Mammary microvascular endothelial cell (primary cell): ENCODE measurements at places on chromosomes 16 and 17. TPM values are rescaled to one million over a fixed set of nuclear protein-coding genes. Genes with fewer than 3 reads are reported as not detected.

Gene CCP110
- total RNA-seq: 6.3 and 6.4 TPM in 2 replicates

Gene TMEM114
- total RNA-seq: not detected in 2 replicates

Gene FBXO47
- 0.27 TPM in 1 of 2 replicates, not detected in the other for total RNA-seq

Gene LAT
- 2.4 and 2.7 TPM in 2 replicates for total RNA-seq

Gene CCL16
- not detected in 2 replicates for total RNA-seq

Gene TEPSIN
- 20.1 and 23.0 TPM in 2 replicates for total RNA-seq

Gene PYCARD
- total RNA-seq: 38.3 and 39.4 TPM in 2 replicates

Gene ITGA2B
- total RNA-seq: 0.39 TPM in 1 of 2 replicates, not detected in the other

Gene CACNG1
- not detected in 2 replicates for total RNA-seq

Gene KRTAP4-2
- total RNA-seq: not detected in 2 replicates

Gene SLC2A4
- total RNA-seq: 0.10 and 0.13 TPM in 2 replicates

Gene KRT27
- total RNA-seq: not detected in 2 replicates

Gene MON1B
- 23.7 and 26.4 TPM in 2 replicates for total RNA-seq

Gene RPL26
- 3,525 and 3,955 TPM in 2 replicates for total RNA-seq

Gene TBX2
- total RNA-seq: under 0.01 and 0.10 TPM in 2 replicates

Gene MRPS7
- total RNA-seq: 67.8 and 76.7 TPM in 2 replicates

Gene KRTAP4-8
- not detected in 2 replicates for total RNA-seq

Gene EME1
- 4.9 and 8.3 TPM in 2 replicates for total RNA-seq

Gene SRSF1
- 213 and 221 TPM in 2 replicates for total RNA-seq

Gene C16orf92
- total RNA-seq: not detected in 2 replicates

Gene UMOD
- total RNA-seq: not detected in 2 replicates

Gene CTF1
- total RNA-seq: 0.33 TPM in 1 of 2 replicates, not detected in the other

Gene KRT31
- not detected in 2 replicates for total RNA-seq

Gene TBC1D3K
- not detected in 2 replicates for total RNA-seq

Gene TSNAXIP1
- total RNA-seq: 0.13 and 0.20 TPM in 2 replicates

Gene NAA60
- 19.7 and 55.0 TPM in 2 replicates for total RNA-seq

Gene SNN
- total RNA-seq: 15.3 and 18.0 TPM in 2 replicates

Gene TEX19
- total RNA-seq: not detected in 2 replicates

Gene PITPNM3
- total RNA-seq: 0.20 and 0.39 TPM in 2 replicates

Gene RAMP2
- total RNA-seq: 9.6 and 14.4 TPM in 2 replicates

Gene HBA2
- total RNA-seq: not detected in 2 replicates

Gene FUS
- total RNA-seq: 63.4 and 69.3 TPM in 2 replicates

Gene KRT9
- not detected in 2 replicates for total RNA-seq

Gene VASN
- 0.13 and 0.54 TPM in 2 replicates for total RNA-seq

Gene CHMP1A
- total RNA-seq: 99.0 and 119 TPM in 2 replicates

Gene IGSF6
- total RNA-seq: not detected in 2 replicates

Gene GABARAP
- total RNA-seq: 280 and 300 TPM in 2 replicates

Gene TOM1L1
- total RNA-seq: 2.7 and 3.9 TPM in 2 replicates

Gene ASPHD1
- total RNA-seq: 0.07 and 0.34 TPM in 2 replicates
